ENCODE measurements at places on chromosomes 5 and 9.

DNA sequence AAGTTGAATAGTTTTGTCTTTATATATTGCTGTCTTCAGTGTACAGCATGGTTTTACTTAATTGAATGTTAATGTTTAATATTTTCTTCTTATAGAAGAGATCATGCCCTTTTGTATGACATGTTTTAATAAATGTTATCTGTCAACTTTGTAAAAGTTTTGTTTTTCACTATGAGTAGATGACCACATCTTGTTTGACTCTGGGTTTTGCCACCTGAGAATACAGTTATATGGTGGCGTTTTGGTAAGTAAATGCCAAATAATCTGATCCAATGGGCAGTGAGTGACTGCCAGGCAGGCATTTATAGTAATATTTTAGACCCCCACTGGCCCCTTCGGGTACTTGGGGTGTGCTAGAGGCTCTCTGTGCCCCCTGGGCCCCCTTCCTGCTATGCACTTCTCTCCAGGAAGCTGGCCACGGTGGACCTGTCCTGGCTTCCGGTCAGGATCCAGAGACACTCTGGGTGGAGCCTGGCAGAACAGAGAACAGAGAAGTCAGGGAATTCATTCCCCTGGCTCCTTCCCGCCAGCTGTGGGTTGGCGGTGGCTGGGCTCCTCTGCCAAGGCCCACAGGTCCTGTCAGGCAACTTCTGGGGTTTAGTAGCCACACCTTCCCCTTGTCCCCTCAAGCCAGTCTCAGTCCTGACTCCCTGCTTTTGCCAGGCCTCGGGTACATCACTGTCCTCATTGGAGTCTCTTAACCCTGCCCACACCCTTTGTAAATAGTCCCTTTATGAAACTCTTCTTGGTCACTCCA, 22.2 kb upstream of the ZBTB34 start:
- DNase-seq = no peak

- DNase-seq = no peak
Measured at GRCh38 chr5:177098120-177098469, 11.4 kb downstream of the FGFR4 start.

- no peak for DNase-seq
Measured at GRCh38 chr5:35963381-35963843, 25.0 kb upstream of the CAPSL start.

GRCh38 chr9:5301544-5301943, 3.0 kb downstream of the RLN2 start:
- DNase-seq = no peak

- no peak for DNase-seq
Measured at GRCh38 chr9:110133059-110133458, 74.9 kb downstream of the C9orf152 start.

GRCh38 chr5:77167695-77168121, 42.8 kb upstream of the PDE8B start:
- no peak for DNase-seq

DNA sequence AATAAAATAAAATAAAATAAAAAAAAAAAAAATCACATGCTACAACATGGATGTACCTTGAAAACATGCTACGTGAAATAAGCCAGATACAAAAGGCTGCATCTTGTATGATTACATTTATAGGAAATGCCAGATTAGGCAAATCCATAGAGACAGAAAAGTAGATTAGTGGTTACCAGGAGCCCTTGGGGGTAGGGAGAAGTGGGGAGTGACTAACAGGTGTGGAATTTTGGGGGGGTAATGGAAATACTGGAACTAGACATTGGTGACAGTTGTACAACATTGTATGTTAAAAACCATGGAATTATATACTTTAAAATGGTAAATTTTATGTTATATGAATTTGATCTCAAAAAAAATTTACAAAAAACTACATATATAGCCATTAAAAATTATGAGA, 47.3 kb downstream of the SLC1A1 start:
- no peak for DNase-seq

DNA sequence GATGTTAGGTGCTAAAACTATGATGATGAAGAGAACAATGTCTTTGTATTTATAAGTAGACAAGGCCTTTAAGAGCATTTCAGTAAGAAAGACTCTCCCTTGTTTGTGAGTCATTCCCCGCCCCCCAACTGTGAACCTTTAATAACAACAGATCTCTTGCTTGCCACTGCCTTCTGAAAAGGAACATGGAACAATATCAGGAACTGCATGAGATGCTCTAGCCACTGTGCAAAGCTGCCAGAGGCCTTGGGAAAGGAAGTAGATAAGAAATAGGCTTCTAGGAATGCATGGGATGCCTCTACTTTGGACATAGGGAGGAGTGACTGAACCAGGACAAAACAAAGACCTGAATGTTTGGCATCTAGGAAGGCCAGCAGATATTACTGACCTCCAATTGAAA, 296.1 kb upstream of the MPDZ start:
- DNase-seq = no peak

GRCh38 chr5:178995341-178995690, 196 bp upstream of the GRM6 start:
- no peak for DNase-seq

DNA sequence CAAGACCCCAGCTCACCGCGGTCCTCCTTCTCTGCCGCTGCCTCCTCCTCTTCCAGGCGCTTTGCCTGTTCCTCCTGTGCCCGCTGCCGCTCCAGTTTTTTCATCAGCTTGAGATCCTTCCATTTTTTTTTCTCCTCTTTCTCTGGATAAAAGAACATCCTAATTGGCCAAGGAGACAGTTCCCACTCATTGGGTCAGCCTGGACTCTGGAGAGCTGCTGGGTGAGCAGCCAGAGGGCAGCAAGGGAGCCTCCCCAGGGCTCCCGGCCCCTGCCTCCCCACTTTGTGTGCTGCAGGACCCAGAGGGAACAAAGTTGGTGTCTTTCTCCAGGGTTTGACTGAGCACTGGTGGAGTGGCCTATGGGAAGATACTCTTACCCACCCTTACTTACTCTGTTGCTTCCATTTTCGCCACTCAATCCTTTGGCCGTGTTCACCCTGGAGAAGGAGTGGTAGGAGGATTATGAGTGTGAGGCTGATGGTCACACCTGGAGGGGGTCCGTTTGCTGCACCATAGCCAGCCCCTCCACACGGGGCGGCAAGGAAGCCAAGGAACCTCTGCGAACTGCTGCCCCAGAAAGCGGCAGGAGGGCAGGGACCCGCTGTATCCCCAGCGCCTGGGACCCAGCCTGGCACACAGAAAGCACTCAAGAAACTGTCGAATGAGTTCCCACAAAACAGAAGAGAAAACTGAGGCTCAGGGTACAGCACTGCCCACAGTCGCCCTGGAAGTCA, 708 bp downstream of the SPOUT1 start:
- no peak for DNase-seq

- no peak for DNase-seq
Measured at GRCh38 chr9:109717342-109717741, 62.7 kb upstream of the PALM2AKAP2 start.

DNA sequence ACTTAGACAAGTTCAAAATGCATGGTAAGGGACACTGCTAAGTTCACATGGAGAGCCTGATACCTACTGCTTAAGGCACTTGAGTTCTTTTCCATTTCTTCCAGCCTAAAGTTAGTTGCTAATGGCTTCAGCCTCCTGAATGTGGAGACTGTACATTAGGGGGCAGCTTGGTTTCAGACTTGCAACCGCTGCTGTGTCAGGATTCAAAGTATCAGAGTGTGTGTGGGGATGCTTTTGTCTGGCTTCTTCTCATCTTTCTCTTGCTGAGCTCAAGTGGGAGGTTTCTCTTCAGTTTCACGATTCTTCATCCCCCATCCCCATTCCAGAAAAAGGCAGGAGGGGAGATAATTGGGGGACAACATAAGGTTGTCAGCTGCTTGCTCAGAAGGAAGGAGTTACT, 49.4 kb downstream of the ATP10B start:
- no peak for DNase-seq

DNA sequence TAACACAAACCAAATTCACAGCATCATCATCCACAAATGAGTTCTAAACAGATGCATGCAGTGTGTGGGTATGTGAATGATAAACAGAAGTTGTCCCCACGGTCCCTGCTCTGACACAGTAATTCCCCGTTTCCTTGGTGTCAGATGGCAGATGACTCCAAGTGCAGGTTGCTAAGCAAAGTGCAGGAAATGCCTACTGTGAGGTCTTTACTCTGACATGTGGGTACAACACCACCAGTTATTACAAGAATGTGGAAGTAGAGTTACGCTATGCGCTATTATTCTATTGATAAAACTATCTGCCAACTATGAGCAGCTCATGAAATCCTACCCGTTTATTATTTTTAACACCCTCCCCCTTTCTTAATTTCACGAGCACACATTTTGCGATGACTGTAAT, 448.9 kb downstream of the BNC2 start:
- DNase-seq = no peak

- DNase-seq = peak; percentile 45
Measured at GRCh38 chr5:16552666-16553343, 64.0 kb downstream of the RETREG1 start.

DNA sequence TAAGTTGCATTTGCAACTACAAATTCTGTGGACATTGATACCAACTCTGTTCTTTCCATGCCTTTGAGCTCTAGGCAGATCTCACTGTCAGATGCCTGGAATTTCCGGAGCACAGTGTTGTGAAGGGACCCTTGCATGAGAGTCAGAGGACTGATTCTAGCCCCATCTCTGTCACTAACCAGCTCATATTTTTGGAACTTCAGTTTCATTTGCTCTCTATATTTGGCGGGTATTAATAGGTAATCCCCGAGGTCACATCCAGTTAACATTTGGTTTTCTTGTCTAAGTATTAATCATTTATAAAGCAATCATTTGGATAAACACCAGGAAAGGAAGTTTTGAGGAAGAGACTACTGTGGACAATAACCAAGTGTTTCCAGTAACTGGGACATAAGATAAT, 115.7 kb downstream of the MAN2A1 start:
- no peak for DNase-seq

DNA sequence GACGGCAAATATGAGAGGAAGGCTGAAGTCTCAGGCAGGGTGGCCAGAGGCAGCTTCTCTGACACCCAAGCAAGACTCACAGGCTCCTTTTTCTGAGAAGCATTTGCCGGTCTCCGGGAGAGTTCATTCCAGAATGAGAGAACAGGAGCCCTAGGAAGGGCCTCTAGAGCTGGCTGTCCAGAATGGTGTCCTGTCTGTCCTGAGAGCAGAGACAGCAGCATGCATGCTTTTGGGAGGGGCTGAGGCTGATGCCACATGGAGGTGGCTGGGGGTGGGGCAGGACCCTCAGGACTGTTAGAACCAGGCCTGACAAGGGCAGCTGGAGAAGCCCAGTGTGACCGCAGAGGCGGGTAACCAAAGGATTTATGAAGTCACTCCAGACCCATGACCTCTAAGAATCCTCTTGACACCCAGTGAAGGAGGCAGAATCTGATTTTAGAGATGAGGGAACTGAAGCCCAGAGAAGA, 60.0 kb downstream of the SHB start:
- no peak for DNase-seq

DNA sequence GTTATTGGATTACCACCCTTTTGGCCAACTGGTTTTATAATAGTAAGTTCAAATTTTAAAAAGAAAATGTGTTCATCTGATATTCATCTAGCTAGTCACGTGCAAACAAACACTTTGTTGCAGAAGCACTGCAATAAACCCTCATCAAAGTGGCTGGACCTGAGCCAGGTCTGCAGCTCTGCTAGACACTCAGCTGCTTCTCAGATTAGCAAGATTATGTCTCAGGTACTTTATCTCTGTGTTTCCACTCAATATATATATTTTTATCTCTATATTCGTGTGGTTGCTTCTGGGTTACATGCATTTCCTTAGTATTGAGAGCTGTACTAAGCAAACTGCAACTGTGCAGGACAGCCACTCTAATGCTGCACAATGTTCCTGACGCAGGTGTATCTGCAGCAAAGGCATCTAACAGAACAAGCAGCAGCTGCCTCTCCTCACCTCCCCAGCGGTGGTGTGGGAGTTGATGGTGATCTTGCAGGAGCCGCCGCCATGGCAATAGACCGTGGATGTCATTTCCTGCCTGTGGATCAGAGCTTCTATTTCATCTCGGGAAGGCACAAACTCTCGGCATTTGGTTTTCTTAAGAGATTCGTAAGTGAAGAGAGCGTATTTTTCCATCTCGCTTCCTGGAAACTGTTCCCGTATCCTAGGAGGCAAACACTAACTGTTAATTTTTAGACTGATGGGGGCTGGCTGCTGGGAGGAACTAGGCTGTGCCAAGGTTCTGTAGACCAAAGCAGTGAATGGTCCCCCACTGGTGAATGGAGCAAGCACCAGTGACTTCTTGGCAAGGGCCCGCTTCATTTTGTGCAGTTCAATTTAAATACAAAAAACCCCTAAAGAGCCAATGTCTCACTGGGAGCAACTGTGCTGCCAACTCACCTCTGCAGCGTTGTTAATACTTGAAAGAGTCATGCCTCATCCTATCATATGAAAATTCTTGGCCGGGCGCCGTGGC, 56.7 kb upstream of the RETREG1 start:
- no peak for DNase-seq

DNA sequence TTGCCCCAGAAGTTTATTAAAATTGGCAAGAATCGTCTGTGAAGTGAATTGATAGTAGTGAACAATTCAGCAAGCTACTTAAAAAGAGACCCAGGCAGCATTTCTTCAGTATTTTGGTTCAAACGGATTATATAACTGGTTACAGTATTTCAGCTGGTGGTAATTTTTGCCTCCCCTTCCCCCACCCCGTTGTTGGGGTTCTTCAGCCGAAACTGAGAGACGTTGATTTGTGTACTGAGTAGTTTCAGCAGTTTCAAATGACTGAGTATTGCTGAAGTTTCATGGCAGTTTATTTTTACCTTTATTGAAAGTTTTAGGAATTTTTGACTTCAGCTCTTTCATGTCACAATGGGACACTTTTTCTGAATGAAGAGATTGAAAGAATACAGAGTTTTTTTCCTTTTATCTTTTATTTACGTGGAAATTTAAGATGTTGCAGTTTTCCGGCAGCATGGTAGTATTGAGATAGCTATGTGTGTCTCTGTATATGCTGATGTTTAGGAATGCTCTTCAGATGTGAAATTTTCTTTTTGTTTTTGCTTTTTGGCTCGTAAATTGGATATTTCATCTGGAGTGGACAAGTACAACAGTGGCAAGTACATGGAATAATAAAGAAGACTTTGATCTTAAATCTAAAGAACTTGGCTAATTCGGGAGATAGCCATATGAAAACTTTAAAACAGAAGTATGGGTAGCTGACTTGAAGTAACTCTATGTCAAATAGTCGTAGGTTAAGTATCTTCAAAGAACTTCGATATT, 1.9 kb downstream of the GPBP1 start:
- peak; percentile 21 for DNase-seq

- no peak for DNase-seq
Measured at GRCh38 chr5:137260820-137261695, 238.1 kb downstream of the SPOCK1 start.

DNA sequence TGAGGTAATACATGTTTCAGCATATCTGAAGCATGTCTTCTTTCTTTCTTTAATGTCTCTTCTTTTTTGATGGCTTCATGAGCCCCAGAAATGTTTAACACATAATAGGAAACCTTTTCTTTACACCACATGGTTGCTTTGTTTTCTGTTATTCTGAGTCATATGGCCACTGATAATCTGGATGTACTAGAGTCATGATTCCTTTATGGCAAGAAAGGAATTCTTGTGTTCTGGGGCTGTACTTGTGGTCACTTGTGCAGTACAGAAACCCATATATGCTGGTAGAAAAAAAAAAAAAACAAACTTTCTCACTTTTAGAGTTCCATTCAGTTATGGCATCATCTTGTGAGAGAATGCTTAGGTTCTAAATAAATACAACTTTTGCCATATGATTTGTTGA, 1669.3 kb upstream of the CDH9 start:
- no peak for DNase-seq

All from stimulated activated CD4-positive, alpha-beta T cell treated with anti-CD3 and anti-CD28 coated beads, TNF-alpha, amount 100 ng/mL, for 1 hour (primary cell).